Activated T-helper 2 cell treated with anti-CD3 and anti-CD28 coated beads, Interferon-gamma antibody, Interleukin-2, Interleukin-4, amounts not matched to agents 10 μg/mL and 5 μg/mL and 100 μg/mL, durations not matched to agents 14 hours and 24 hours and 36 hours (primary cell): ENCODE measurements at places on chromosomes 4 and X.

DNA sequence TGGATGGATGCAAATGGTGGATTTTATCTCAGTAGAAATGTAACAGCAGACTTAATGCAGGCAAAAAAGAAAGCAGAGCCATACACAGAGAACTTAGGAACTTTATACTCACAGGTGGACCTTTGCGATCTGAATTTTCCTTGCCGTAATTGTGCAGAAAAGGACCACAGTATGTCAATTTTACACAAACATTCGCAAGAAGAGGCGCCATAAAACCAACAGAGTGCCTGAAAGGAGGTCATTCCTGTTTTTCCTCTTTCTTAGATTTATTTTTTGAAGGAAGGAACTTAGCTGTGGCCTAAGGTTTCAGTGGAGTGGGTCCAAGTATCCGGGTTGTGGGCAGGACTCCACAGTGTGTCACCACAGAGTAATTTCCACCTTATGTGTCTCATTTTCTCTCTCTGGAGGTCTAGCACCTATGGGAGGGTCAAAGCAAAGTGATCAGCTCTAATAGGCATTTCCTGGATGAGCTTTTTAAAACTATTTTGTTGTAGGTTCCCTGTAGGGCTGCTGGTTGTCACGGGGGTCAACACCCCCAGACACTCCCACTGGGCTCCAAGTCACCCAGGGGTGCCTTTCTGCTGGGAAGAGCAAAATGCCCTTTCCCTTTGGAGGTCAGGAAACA lies 24.7 kb upstream of the PBDC1 start:
- DNase-seq = peak; percentile 8

- no peak for DNase-seq
Observed at GRCh38 chrX:110341189-110342035, 17.2 kb upstream of the RTL9 start.

DNA sequence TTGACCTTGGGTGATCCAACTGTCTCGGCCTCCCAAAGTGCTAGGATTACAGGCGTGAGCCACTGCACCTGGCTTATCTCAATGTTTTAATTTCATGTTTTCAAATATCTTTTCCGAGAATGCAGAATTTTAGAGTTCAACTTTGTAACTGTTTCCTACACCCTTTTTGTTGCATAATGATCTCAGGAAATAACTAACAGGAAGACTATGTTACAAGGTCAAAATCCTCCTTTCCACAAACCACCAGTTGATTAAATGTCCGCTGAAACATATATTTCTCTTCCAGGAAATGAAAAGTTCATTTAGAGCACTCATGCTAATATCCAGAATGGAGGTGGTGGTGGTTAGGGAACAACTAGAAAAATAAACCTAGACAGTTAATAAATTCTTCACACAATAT lies 377.8 kb downstream of the PPP4R3C start:
- DNase-seq = no peak

- no peak for DNase-seq
Observed at GRCh38 chr4:47238667-47239066, 207.3 kb downstream of the GABRB1 start.

- DNase-seq = no peak
Observed at GRCh38 chr4:99938243-99938753, 8.1 kb downstream of the DNAJB14 start.

DNA sequence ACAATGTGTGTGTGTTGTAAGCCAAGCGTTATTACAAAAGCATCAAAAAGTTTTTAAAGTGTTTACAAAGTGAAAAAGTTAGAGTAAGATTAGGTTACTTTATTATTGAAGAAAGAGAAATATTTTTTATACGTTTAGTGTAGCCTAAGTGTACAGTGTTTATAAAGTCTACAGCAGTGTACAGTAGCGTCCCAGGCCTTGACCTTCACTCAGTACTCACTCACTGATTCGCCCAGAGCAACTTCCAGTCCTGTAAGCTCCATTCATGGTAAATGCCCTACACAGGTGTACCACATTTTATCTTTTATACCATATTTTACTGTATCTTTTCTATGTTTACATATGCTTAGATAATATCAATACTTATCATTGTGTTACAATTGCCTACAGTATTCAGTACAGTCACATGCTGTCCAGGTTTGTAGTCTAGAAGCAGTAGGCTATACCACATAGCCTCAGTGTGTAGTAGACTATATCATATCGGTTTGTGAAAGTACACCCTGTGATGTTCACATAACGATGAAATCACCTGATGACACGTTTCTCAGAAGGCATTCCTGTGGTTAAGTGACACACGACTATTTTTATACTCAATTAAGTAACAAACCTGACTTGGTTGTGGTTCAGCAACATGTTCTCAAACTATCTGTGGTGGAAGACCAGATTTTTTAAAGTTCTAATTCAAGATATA lies 152.0 kb upstream of the EDNRA start:
- no peak for DNase-seq

- DNase-seq = no peak
Observed at GRCh38 chr4:180455226-180455625, 1788.0 kb upstream of the TENM3 start.

- DNase-seq = no peak
Observed at GRCh38 chr4:70992391-70992881, 1.0 kb upstream of the DCK start.

- DNase-seq = no peak
Observed at GRCh38 chr4:148782284-148782683, 340.1 kb upstream of the NR3C2 start.

GRCh38 chr4:22456291-22456690 lies 59.6 kb downstream of the ADGRA3 start:
- no peak for DNase-seq

DNA sequence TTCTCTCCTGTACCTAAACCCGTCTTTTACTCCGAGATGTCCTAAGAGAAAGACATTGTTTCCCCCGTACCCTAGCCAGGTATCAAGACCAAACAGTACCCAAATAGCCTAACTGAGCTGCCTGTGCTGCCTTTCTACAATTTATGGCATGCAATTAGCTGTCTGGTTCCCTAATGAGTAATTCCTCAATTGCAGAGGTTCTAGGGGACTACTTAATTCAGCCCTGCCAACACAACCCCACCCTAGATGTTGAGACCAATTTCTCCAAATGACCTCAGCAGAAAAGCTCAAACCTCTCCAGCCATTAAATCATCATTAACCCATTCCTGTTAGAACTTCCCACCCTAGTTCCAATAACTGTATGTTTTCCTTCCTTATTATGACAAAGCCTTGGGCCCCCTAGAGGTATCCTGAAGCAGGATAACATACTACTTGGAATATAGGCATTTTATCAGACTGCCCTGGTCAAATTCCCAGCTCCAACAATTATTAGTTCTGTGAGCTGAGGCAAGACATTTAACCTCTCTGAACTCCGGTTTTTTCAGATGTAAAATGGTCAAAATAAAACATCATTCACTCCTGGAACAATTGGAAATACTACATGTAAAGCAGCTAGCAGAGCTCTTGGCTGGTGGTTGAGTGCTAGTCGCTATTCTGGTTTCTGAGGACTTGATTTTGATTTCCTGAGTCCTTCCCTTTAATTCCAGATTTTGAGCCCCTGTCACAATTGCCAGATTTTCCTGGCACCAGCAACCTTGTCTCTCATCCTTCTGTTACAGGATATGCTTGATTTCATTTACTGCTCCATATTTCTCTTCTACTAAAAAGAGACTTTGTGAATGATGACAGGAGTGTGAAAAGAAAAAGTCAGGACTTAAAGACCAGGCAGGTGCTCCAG lies 244.6 kb upstream of the TENM3 start:
- no peak for DNase-seq

DNA sequence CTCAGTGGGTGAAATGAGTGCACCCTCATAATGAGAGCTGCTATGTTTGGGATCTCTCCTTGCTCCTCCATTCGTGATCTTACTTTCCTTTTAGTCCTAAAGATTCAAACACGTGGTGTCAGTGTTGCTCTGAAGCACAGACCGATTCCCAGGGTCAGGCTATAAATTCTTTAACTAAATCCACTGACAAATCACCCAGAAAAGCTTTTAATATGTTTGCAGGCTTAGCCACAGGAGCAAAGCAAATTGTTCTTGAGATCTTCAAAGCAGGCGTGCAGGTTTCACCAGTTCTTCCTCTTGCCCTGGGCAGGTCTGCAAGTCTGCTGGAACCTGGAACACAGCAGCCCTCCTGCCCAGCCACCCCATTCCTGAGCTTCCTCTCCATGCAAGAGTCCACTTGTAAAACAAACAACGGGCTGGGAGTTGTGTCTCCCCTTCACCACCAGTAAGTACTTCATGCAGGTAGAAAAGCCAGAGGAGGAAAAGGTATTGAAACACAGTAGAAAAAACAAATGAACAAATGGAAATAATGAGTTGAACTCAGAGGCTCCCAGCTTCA lies 70.1 kb upstream of the ENPP6 start:
- no peak for DNase-seq

GRCh38 chrX:48083706-48084105 lies 12.3 kb upstream of the ZNF630 start:
- DNase-seq = no peak

GRCh38 chr4:87863486-87863885 lies 30.7 kb downstream of the MEPE start:
- DNase-seq = no peak

- no peak for DNase-seq
Observed at GRCh38 chrX:132101799-132102198, 26.0 kb downstream of the FRMD7 start.

DNA sequence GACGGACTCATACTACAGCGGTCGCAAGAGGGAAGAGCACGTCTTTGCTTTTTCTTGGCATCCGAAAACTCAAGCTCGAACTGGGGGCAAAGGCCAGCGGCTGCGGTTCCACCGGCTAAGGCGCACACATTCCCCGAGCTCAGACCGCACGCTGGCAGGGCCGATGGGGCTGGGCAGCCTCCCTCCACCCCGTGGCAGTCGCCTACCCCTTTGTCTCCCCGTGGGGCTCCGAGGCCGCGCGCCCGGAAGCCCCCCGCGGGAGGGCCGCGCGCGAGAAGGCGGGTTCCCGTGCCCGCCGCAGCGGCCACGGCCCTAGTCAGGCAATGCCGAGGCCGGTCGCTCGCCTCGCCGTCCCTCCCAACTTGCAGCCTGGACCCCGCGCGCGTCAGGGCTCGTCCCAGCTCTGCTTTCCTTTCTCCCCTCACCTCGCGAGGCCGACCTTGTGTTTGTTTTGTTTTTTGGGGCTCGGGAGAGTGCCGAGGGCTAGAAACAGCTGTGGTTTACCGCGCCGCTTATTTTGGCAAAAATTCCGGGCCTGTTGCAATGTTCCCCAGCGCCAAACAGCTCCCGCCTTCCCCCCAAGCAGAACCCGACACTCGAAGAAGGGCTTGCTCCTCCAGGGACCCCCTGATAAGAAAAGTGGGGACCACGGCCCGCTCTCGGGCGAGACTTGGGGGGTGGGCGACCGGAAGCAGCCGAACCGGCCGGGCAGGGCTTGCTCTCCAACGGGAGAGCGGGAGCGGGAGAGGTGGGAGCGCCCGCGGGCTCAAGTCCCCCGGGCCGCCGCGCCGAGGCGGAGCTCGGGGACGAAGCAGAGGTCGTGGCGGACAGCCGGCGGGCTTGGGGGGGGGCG lies 561 bp upstream of the N4BP2 start:
- DNase-seq = peak; percentile 66

- DNase-seq = no peak
Observed at GRCh38 chrX:3175659-3176438, 134.6 kb downstream of the ARSF start.

- DNase-seq = no peak
Observed at GRCh38 chr4:10861036-10861435, 176.5 kb upstream of the CLNK start.

- DNase-seq = no peak
Observed at GRCh38 chrX:107861056-107861455, 35.4 kb downstream of the MID2 start.

DNA sequence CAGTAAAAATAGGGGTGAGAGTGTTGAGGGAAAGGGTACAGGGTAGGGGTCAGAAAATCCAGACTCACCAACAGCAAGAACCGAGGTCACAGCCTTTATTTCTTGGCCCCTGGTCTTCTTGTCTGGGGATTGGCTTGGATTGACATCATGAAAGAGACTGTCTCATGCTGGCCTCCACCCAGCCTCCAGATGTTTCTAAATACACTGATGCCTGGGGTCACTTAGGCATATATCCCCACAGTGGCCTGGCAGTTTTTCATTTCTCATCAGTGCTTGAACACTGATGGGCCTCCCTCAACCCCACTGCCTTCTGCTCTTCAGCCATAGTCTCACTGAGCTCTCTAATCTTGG lies 173.9 kb downstream of the RTL9 start:
- DNase-seq = no peak

DNA sequence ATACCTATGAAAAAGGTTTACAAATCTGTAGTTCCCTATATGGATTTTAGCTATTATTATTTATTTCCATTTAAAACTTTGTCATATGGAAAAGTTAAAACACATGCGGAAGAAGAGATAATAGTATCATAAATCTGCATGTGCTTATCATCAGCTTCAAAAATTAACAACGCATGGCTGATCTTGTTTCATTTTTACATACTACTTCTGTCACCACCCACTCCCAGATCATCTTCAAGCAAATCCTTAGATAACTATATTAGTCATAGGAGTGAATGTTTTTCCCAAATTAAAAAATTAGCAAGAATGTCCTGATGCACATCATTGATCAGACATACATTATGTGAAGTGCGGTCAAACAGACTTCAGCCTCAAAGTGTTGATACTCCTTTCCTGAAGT lies 24.6 kb upstream of the MOB1B start:
- DNase-seq = no peak

- no peak for DNase-seq
Observed at GRCh38 chr4:181331214-181331613, 912.0 kb upstream of the TENM3 start.

DNA sequence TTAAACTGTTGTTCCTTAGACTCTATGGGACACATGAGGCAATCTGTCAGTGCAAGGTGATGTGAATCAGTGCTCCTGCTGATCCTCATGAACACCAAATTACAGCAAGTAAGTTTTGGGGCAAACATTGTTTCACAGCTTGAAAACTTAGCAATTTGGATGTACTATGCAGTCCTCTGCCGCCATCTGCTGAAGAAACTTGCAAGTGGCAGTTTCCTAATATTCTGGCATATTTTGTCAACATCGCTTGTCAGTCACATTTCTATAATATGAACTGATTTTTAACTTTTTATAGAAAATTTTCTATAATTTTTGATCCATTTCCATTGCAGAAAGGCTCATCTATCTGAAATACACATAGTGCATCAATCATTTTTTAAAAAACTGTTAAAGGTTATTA lies 56.3 kb downstream of the ZAR1 start:
- no peak for DNase-seq

DNA sequence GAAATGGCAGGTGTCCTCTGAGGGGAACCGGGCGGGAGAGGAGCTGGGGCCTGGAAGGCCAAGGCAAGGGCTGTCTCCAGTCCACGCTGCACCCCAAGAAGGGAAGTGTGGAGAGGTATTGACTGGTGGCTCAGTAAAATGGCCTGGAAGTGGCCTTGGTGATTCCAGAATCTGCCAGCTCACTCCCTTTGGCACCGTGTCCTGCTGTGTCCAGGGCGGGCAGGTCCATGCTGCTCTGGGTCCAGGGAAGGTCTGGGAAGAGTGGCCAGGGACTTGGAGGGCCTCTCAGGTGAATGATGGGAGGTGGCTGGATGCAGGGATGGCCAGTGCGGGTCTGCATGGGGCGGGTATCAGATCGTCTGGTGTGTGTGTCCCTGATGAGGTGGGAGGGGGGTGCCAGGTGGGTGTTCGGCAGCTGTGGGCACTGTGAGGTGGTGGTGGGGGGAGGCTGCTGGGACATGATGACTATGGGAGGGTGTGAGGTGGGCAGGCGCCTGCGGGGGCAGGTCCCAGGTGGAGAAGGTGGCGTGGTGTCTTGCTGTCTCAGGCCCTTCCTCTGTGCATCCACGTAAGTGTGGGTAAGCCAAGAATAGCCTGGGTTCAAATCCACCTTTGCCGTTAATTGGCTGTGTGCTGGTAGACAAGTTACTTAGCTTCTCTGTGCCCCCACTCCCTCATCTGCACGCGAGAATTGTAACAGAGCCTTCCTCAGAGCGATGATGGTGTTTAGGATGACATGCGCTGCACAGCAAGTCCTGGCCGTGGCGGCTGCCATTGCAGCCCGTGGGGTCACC lies 17.7 kb downstream of the RGS12 start:
- DNase-seq = no peak
